ENCODE measurements at places on chromosomes 13 and 19.
A peak's percentile ranks its signal among the peaks of the same experiment; 100 is the strongest.

- no peak for DNase-seq
Measured at GRCh38 chr13:48210178-48210577, 22.8 kb upstream of the ITM2B start.

- peak; percentile 93 for DNase-seq
Measured at GRCh38 chr19:14006766-14007562, 844 bp upstream of the RFX1 start.

GRCh38 chr13:61700620-61701019 lies 285.0 kb upstream of the PCDH20 start:
- DNase-seq = no peak

- DNase-seq = no peak
Measured at GRCh38 chr19:52987221-52987620, 24.5 kb upstream of the ZNF816 start.

- no peak for DNase-seq
Measured at GRCh38 chr19:892243-892893, 619 bp downstream of the MED16 start.

- no peak for DNase-seq
Measured at GRCh38 chr19:34847393-34847792, 74.4 kb upstream of the ZNF599 start.

DNA sequence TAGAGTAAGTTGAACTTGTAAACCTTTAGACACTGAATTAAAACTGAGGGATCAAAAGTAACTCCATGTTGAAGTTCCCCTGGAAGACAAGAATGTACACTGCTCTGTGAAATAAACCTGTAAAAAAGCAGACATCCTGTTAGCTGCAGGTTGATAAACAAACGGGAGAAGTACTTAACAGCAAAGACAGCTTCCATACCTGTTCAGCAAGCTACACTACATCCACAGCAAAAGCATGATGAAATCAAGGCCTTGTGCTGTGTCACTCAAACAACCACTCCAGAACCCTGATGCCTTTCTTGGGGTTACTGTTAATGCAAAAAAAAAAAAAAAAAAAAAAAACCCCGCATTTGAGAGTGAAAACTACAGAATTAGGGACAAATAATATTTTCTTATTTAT lies 20.8 kb downstream of the ANKRD10 start:
- DNase-seq = no peak
